Psoas muscle (tissue), 8 donors: ENCODE measurements at places on chromosomes 5 and 9. TPM values are rescaled to one million over a fixed set of nuclear protein-coding genes. Genes with fewer than 3 reads are reported as not detected.

GRCh38 chr9:463455-464171 is 248.9 kb downstream of the DOCK8 start:
- DNase-seq: no peak

GRCh38 chr5:73297430-73297829 is 124.4 kb downstream of the TMEM174 start:
- DNase-seq: no peak

DNA sequence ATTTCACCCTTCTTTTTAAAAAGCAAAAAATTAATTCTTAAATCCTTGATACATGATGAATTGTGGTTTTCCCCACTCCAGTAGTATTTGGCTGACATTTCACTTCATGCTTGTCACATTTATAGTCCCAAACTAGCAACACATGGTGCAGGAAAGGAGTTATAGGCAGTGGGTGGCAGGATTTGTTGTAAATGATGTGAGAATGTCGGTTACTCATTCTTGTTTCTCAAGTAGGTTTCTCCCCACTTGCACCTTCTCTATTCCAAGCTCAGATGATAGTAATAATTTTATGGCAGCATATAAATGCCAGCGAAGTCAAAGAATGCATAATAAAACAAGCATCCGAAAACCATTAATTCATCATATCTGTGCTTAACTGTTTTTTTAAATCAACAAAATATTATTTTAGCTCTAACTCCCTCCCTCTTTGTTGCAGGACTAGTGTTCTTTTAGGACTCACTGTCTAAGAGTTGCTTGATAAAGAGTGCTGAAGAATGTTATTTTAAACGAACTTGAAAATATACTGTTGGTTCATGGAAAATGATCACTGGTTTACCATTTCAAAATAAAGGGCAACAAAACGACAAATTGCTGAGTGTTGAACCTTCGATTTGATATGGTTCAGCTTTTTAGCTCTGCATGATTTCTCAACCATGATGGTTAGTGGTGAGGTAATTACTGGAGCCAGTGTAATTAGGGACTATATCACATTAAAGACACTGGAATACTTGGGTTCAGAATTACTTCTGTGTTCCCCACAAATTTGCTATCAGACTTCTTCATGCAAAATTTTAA is 88.1 kb upstream of the ADAMTSL1 start:
- DNase-seq: no peak

- DNase-seq: no peak
These were observed 2.3 kb upstream of the SLC12A2 start for GRCh38 chr5:128081111-128081851.

GRCh38 chr9:106897236-106897635 is 34.3 kb downstream of the ZNF462 start:
- no peak for DNase-seq

DNA sequence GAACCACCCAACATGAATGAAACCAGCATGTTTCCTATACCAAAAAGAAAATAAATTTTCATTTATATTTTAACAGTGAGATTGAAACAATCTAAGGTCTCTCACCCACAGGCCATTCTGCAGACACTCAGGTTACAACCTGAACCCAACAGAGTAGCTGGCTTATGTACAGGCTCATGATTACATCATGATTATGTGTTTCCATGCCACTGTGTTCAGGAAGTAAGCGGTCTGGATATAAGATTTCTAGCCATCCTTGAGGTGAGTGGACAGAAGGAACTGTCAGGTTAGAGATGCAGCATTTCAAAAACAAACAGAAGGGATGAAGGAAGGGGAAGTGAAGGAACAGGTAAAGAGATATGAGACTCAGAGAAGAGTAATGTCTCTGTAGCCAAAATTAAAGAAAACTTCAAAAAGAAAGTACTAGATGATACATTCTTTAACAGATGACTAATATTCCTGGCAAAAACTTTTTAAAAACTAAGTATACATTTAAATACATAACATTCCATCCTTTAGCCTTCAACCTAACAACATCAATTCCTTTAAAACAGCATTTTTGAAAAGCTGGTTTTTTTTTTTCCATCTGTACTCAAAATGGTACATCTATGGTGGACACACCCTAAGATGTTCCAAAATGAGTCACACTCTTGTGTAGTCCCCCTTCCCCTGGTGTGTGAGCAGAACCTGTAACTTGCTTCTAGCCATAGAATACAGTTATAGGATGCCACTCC is 119.8 kb downstream of the LPAR1 start:
- DNase-seq: no peak

GRCh38 chr9:37327553-37327952 is 94.9 kb upstream of the GRHPR start:
- no peak for DNase-seq

Gene CKMT2
- 517 TPM for total RNA-seq

Gene ZNF367
- total RNA-seq: 1.4 TPM
